Stimulated activated CD4-positive, alpha-beta T cell treated with anti-CD3 and anti-CD28 coated beads, Interleukin-4, amount 100 ng/mL, for 1 hour (primary cell): ENCODE measurements at places on chromosomes 6 and 20.

DNA sequence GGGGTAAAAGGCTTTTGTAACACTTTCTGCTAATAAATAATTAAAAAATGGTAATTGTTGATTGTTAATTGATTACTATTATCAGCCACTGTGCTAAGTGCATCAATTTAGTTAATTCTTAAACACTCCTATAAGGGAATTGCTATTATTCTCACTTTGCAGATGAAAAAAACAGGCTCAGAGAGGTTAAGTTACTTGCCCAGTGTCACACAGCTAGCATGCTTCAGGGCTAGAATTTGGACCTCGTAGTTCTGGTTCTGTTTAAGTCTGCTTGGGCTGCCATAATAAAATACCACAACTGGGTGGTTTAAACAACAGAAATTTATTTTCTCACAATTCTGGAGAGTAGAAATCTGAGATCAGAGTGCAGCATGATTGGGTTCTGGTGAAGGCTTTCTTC is 164.8 kb upstream of the TBX18 start:
- no peak for DNase-seq

GRCh38 chr6:33243476-33243875 is 28.2 kb downstream of the VPS52 start:
- no peak for DNase-seq

- DNase-seq, result no peak
Observed at GRCh38 chr6:56820060-56820459, 134.8 kb upstream of the BEND6 start.

- no peak for DNase-seq
Observed at GRCh38 chr6:24323632-24324337, 34.1 kb downstream of the DCDC2 start.

DNA sequence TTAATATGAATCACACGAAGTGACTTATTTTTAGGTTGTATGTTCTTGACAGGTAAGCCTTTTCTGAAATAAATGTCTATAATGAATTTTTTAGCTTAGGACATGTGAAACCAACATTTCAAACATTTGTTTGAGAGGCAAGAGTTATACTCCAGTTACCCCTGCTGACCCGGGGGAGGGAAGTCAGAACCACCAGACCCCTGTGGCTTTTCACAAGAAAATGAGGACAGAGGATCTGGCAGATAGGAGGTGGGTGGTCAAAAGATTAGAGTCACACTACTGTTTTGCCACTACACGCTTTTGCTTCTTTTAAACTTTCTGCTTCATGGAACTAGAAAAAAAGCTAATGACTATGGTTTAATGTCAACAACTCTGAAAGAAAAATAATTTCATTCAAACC is 27.5 kb upstream of the ADGRF4 start:
- DNase-seq, result no peak

DNA sequence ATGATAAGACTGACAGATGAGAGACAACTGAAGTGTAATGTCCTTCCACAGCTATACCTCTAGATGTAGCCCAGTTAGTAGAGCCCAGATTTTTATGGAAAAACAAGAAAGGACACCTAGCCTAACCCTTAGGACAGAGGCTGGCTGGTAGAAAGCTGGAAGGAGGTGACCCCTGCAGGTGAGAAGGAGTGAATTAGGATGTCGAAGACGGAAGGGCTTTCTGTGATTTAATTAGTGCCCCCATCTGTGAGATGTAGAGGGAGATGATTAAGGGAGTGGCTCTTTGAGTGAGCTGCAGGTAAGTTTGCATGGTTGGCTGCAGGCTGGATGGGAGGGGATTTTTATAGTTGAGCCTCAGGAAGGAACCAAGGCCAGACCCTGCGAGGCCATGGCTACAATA is 82.8 kb downstream of the GFRA4 start:
- no peak for DNase-seq

DNA sequence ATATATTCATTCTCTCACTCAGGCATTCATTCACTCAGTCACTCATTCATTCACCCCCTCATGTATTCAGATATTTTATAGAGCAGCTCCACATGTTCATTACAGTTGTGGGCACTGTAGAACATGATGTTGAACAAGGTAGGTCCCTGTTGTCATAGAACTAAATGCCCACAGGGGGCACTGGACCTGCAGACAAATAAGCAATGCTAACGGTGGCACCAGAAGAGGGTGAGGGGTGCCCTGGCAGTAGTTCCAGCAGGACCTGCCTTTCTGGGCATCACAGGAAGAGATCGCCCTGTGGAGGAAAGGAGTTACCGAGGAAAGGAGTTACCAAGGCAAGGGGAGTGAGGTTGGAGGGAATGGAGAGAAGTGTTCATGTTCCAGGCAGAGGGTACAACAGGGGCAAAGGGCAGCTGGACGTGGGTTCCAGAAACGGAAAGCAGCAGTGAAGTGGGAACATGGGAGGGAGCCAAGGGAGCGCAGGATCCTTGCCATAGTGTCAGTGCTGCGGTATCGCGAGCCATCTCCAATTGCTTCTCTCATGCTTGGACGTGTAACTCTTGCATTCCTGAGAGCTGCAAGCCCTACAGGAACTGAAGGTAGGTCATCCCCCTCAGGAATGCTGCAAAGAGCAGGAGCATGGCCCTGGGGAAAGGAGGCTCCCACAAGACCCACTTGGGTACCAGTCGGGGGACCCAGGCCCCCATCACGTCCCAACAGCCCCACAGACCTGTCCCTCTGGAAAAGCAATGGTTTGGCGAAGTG is 128.2 kb downstream of the EDN3 start:
- no peak for DNase-seq

GRCh38 chr6:78867020-78867369 is 356 bp upstream of the IRAK1BP1 start:
- DNase-seq, result no peak

GRCh38 chr6:53378208-53378607 is 29.5 kb upstream of the ELOVL5 start:
- no peak for DNase-seq

- no peak for DNase-seq
Observed at GRCh38 chr6:170437719-170438401, 115.2 kb downstream of the PSMB1 start.

DNA sequence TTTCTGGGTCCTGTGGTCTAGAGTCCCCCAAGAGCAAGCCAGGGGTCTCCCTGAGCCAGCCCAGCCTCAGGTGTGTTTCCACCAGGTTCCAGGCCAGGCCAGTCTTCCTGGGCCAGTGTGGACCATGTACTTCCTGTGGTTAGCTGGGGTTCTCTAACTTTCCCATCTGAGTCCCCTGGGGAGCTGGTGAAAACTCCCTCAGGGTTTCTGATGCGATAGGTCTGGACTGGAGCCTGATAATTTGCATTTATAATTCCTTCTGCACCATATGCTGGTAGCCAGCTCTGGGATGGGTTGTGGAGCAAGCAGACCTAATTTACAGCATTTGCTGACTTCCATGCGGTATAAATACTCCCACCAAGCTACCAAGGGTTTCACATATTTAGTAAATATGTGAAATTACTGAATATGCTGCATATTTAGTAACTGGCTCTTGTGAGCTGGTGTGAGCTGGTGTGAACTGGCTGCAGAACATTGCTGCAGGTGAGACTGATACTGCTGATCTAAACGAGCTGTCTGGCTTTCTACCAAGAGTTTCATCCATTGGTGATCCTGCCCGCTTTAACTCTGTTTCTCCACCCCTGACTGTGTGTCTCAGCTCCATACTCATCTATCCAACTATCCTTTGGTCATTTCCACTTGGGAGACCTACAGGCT is 62.6 kb downstream of the RIN2 start:
- no peak for DNase-seq

DNA sequence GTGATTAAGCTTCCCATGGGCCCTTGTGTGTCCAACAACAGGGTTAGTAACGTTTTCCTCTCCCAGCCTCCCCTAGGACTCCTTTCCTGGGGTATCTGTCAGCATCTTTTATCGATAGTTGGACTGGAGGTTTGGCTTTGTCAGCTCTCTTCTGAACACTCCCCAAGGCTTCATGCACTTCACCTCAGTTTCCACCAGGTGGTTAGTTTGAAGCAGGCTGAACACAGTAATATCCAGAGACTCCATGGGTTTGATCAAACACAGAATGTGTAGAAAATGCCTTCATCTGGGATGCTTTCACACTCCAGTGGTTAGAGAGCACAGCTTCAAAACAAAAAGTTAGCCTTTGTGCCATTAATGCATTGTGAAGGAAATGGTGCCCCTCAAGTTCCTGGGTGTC is 139.1 kb downstream of the SLC24A3 start:
- DNase-seq, result no peak

DNA sequence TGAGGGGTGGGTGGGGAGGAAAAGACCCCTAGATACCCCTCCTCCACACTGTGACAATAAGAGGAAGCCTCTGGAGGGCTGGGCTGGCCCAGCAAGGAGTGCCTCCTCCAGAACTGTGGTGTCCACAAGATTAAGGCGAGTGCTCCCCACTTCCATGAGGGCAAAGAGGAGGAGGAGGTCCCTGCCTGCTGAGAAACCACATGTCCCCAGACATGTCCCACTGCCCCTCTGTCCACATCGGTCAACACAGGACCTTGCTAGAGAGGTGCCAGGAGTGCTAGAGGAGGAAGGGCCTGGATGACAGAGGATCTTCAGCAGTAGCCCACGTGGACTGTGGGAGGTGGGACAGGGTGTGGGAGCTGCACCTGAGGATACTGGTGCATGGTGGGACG is 3.1 kb downstream of the RAET1G start:
- no peak for DNase-seq

- DNase-seq, result no peak
Observed at GRCh38 chr6:142648036-142648451, 296.9 kb downstream of the HIVEP2 start.

DNA sequence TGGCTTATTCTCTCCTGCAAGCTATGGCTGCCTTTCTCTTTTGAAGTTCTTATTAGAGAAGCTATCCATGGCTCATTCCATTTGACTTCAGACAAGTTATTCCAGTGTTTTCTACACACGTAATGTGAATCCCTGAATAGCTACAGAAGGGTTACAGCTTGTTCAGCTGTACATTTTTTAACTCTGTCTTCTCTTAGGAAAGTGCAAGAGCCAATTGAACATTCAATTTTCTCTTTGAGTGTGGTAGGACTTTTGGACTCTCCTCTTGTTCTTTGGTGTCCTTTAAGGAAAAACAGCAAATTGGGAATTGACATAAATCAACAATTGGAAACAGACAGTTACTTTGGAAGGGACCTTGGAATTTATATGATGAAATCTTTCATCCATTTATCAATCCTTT is 125.8 kb downstream of the EPM2A start:
- DNase-seq, result no peak

DNA sequence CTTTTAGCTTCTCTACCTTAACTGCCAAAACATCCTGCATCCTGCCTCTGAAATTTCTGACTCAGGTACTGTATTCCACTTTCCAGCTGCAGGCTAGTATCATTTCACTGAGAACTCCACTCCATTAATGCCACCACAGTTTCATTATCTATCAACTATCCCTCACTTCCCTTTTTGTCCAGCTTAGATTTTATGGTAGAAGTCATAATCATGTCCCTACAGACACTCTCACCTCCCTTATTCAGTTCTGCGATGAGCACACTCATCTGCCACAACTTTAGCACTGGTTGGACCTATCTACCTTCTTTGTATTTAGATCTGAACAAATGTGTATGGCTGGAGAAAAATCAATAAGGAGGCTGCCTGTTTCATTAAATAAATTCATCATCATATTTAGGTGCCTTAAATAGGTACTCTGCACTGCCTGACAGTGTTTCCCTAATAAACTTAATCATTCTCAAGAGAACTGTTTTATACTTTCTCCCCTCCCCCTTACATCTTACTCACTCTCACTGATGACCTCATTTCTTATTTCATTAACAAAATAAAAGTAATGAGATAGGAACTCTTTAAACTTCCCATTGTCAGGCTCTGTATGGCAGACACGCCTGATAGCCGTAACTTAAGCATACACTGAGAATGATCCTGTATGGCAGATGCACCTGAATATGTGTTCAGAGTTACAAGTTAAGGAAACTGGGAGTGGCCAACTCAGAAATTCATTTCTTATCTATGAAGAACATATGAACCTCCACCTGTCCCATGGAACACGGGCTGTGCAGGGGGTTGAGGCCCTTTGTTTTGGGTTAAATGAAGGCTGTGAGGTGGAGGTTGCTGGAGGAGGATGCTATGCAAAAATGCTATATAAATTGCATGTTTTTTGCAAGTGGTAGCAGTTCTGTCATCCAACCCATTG is 95.3 kb upstream of the MAN1A1 start:
- DNase-seq, result no peak

DNA sequence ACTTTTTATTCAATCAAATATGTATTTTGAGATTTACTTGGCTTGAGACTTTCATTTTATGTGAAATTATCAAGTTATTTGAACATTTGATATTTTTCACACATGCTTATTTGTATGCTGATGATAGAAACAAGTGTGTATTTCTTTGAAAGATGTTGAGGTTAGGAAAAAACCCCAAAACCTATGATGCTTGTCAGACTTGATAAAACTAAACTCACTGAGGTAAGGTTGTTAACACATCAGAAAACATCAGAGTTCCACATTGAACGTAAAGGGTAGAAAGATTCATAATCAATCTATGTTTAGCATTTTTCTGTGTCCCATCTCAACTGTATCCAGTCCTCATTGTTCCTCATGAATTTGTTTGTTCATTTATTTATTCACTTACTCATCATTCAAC is 12.2 kb downstream of the SF3B5 start:
- DNase-seq, result no peak

DNA sequence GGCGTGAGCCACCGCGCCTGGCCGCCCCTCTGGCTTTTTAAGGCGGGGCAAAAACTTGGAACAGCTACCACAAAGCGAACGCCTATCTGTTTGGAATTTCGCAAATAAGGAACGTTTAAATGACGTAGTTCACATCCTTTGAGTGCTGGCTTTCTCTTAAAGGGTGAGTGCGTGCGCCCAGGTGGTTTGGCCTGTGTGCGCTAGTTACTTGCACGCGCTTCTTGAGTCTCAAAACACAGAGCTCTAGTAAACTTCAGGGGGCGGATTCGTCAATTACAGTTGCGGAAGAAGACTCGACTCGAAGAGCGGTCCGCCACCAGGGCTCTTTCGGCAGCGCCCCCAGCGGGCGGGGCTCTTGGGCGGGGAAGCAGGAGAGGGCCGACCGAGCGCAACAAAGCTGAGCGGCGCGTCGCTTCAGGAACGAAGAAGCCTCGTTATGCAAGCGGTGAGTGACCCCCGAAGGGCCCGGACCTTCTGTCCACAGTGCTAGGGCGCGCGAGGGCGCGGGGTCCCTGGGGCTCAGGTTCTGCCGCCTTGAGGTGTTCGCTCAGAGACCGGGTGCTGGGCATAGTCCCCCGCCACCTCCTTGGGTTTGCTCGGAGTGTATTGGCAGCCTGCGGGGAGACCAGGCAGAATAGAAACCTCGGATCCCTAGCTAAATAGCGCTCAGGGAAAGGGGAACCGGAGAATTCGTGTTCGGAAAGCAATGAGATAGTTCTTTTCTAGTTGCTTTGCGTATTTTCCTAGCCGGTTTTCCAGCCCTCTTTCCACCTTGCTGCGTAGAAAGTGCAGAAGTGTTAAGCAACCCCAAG is at the start of gene SYCP2L:
SYCP2L (plus strand) TSS at position 362 of the 812 bp plus-strand sequence; CDS start at position 437, 75 bp downstream.
- no peak for DNase-seq

DNA sequence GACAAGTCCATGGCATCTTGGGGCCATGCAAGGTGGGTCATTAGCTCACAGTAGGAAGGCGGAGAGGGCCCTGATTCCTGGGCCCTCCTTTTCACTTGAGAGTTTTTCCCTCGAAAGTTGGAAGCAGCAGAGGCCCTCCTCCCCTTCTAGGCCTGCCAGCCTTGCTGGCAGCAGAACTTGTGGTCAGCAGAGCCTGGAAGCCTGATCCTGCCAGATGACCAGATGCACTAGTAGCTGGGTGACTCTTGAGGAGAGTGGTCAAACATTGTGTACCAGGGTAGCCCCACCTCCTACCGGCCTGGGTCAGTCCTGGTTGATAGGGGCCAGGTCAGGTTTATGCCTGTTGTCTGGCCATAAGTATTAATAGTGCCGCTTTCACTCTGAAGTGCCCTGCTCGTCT is 3.8 kb upstream of the HMGA1 start:
- no peak for DNase-seq

- DNase-seq, result no peak
Observed at GRCh38 chr6:2938004-2938631, 33.2 kb downstream of the SERPINB6 start.
